ENCODE measurements at places on chromosomes 3 and 15.
A peak's percentile ranks its signal among the peaks of the same experiment; 100 is the strongest.

- DNase-seq = no peak
These were observed 647.6 kb downstream of the MAGI1 start for GRCh38 chr3:65391068-65391467.

DNA sequence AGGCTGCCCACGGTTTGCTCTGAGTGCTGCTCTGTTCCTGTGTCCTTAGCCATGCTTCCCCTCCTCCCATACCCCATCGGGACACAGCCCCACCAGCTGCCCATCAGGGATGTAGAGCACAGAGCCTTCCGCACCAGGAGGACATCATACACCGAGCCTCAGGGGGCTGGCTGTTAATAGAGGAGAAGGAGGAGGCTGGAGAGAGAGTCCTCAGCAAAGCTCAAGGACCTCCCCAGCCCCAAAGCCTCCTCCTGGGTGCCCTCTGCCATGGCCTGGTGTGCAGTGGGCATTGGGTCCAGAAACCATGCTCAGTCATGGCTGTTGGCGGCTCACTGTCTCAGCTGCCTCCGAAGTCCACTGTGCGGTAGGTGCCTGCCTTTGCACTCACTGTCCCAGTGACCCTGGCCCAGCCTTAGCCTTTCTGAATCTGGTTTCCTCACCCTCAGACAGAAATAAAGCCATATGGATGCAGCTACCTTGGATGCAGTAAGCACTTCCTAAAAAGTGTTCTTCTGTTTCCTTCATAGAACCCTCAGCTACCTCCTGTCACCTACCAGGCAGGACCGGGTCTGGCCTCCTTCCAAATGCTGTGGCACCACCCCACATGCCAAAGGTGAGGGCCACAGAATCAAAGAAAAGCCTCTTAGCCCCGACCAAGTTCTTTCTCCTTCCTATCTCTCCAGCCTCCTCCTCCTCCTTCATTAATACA, 53.9 kb downstream of the ACAD9 start:
- no peak for DNase-seq

- no peak for DNase-seq
These were observed 19.0 kb upstream of the CLEC3B start for GRCh38 chr3:45007091-45007490.

GRCh38 chr3:154783521-154783931, 296.6 kb upstream of the MME start:
- DNase-seq = no peak

DNA sequence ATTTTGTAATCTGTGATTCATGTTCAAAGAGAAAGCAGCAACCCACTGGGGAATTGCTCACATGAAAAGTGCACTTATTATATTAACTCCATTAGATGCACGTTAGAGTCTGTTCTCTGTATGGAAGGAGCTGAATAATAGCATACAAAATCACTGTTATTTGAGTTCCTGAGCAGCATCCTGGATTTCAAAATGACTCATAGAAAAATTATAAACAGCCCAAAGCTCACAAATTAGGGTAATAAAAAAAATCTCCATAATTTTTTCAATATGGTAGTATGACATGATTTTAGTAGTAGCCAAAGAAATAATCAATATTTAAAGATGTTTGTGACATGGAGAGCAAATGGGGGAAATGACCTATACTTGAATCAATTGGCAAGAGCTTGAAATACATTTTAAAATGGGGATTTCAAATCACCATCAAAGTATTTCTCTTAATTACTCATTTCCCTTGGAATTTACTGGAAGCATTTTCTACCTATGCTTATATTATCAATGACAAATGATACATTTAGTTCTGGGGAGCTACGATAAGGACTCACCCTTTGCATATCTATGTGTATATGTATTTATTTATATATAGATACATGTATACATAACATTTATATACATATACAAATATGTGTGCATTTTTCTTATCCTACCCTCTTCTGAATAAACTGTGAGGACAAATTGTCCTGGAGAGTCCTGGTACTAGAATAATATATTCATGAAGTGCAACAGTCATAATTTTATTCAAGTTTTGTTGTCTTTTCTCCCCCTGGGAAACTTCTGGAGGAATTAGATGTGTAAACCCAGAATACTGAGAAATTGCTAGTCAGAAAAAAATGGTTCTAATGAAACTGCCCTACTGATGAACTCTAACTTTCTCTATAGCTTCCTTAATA, 116.3 kb downstream of the RPL22L1 start:
- peak; percentile 17 for DNase-seq

GRCh38 chr3:36433511-36433910, 53.2 kb downstream of the STAC start:
- no peak for DNase-seq

DNA sequence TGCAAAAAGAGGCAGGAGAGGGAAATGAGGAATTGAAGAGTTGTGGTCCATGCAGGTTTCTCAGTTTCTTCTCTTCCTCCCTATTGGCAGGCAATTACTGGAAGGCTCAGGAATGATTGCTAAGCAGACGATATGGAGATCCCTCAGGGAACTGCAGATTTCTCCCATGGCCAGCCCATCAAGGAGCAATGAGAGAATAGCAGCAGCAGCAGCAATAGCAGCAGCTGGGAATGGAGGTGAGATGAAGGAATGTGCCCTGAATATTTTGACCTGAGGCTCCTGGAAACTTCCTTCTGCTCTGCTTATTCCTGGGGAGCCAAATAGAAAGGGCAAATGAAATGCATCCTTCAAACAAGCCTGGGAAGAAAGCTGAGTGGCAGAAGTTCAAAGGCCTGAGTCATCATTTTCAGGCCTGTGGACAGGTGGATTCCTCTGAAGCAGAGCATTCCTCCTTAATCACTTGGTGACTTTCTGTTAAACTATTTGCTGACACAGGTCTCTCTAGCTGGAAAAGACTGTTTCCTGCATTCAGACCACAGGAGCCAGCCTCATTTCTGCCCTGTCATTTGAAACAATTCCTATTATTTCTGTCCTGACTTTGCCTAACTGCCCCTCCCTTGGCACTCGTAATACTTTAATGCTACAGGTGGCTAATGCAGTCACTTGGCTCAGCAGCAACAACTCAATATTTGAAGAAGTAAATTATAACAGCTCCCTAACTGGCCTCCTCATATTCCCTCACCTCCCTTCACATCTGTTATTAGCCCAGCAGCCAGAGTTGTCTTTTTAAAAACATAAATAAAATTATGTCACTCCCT, 146.9 kb upstream of the GADL1 start:
- DNase-seq = peak; percentile 89

DNA sequence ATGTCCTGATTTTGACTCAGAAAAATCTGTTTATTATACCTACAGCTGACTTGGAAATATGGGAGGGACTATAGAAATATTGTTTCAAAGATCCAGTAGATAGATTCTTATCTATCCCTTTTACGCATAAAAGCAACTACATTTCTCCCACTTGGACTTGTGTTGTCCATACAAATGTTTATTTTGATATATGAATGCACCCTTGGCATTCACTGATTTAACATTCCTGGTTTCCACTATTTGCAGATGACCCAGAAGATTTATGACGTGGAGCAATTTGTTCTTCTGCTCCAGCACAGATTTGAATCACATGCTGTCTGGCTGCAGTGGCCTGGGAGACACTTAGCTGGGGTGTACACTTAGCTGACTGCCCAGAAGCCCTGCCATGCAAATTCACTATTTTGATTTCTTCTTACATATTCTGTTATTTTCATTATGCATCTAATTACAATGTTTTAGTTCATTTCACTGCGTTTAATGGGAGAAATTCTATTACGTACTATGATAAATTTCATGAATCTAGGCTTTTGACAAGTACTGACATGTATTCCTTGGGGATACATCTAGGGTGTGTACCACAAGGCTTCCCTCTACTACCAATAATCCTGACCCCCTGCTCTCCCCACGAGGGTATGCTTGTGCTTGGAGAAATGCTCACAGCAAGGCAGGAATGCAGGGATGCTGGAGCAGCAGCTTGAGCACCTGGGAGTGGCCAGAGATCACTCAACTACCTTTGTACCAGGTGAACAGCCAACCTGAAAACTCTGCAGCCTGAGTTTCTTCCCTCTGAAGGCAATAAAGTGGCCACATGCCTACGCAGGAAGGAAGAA, 223.6 kb upstream of the TBL1XR1 start:
- peak; percentile 54 for DNase-seq

DNA sequence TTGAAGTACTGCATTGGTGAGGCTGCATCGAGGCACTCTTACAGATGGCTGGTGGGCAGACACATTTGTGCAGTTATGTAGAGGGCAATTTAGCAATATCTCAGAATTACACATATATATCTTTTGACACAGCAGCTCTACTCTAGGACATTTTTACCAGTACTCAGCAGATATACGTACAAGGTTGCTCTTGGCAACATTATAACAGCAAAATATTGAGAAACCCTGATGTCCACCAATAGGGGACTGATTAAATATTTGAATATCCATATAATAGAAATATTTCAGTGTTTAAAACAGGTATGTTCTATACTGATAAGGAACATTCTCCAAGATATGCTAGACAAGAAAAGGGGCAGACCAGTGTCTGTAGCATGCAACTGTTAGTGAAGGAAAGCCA, 7.9 kb upstream of the FBXO22 start:
- DNase-seq = no peak

DNA sequence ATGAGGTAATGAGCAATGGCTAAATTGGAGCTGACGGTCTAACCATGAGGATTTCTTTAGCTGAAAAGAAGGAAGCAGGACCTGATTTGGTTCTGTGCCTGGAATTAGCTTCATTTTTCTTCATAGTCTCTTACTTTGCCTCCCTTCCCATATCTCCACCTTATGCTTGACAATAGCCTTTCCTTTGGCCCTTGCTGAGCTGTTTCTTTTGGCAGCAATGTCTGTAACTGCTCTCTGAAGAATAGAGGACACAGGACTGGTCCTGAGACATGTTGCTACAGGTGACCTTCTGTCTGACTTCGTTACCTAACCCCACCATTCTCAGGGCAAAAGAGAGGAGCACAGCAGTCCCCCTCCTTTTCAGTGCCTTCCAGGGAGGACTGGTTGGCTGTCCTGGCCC, 122.4 kb downstream of the SSR3 start:
- DNase-seq = no peak

GRCh38 chr3:81554801-81555200, 206.6 kb downstream of the GBE1 start:
- DNase-seq = no peak

DNA sequence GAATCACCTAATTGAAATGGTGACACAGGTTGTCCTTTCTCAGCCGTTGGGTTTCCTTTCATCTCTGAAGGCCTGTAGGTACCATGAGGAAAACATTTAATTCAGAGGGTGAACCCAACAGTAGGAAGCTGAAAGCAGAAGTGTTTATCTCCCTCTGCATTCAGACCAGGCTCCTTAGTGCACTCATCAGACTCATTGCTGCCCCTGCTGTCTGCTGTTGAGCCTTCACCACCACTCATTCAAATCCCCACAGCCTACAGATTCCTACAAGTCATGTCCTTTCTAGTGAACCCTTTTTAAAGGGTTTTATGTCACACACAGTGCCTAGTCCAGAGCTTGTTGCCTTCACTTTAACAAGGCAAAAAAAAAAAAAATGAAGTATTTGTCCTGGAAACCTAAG, 13.4 kb downstream of the WDR48 start:
- DNase-seq = peak; percentile 58

DNA sequence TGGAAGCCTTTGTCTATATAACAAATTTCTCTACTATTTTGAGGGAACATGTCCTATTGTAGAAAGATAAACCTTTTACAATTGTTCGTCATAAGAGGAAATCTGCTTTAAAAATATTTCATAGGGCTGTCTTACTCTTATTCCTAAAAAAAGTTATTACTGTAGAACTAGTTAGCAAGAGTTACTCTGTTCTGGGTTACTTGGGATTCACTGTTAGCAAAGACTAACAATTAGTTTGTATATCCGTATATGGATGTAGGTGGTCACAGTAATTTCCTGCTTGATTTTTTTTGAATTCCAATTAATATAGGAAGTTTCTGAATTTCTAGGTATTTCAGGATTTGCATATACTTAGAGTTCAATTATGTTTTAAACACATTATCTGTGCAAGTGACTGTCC, 413.5 kb downstream of the RBMS3 start:
- DNase-seq = no peak
